Left lobe of liver (tissue), 2 donors: ENCODE measurements at places on chromosomes 2 and 18. TPM values are rescaled to one million over a fixed set of nuclear protein-coding genes. Genes with fewer than 3 reads are reported as not detected.

Gene ALPI
- total RNA-seq, result not detected

Gene TMX3
- total RNA-seq, result 15.6 TPM

Gene PLEKHH2
- total RNA-seq, result 1.6 TPM

Gene FABP1
- total RNA-seq, result 351 TPM
